ENCODE measurements at places on chromosomes 4 and X.
A peak's percentile ranks its signal among the peaks of the same experiment; 100 is the strongest.

DNA sequence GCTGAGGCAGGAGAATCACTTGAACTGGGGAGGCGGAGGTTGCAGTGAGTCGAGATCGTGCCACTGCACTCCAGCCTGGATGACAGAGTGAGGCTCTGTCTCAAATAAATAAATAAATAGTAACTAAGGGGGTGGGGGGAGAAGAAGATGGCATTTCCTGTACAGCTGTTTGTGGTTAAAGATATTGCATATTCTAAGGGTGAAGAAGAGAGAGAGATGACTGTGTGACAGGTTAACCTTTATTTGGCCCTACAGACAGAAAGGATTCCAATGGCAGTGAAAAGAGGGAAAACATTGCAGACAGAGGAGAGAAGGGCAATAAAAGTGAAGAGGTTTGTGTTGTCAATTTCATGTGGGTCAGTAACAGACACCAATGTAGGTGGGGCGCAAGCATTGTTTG, 9.4 kb downstream of the TASL start:
- peak; percentile 64 for DNase-seq

DNA sequence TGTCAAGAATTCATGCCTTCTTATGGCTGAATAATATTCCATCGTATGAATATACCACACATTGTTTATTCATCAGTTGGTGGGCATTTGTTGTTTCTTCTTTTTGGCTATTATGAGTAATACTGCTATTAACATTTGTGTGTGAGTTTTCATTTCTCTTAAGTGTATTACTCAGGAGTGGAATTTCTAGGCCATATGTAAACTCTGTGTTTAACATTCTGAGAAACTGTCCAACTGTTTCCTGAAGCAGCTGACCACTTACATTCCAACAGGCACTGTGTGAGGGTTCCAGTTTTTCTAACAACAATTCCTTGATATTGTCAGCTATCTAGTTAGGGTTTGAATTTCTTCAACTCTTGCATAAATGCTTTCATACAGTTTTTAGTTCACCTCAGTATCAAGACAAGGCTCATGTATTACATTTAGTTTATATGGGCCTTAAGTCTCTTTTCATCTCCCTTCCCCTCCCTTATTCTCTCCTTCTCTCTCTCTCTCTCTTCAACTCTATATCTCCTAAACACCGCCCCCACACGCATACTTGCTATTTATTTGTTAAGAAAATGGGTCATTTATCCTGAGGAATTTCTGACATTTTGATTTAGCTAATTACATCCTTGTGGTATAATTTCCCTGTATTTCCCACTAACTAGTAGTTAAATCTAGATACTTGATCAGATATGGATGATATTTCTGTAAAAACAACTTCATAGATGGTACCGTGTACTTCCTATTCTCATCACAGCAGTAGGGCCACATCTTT, 77.4 kb downstream of the WDR19 start:
- no peak for DNase-seq

DNA sequence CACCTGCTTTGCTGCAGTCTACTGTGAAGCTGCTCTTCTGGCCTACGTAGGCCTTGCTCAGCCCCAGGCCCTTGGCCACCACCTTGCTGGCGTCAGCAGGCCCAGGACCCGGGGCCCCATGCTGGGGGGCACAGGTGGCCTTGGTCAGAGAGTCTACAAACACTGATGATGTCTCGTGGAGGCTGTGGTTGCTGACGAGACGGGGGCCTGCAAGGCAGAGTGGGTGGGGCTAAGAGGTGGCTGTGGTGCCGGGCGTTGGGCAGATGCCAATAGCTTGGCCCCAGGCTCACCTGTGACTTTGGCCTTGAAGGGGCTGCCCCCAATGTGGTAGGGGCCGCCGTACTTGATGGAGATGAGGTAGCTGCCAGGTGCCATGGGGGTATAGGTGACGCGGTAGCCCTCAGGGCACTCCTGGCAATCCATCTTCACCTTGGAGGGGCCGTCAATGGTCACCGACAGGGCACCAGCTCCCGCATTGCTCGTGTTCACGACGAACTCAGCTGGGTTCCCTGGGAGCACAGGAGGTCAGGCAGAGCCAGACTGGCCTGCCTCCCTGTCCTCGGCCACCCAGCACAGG, 25.0 kb downstream of the FLNA start:
- no peak for DNase-seq

GRCh38 chr4:94960708-94961107, 203.0 kb downstream of the BMPR1B start:
- DNase-seq = no peak

GRCh38 chr4:7787067-7787466, 152.6 kb downstream of the AFAP1 start:
- no peak for DNase-seq

GRCh38 chr4:25454476-25454875, 77.4 kb downstream of the ANAPC4 start:
- no peak for DNase-seq

- DNase-seq = no peak
Observed at GRCh38 chr4:13721894-13722293, 94.4 kb upstream of the BOD1L1 start.

- DNase-seq = peak; percentile 96
Observed at GRCh38 chr4:138392751-138393308, 150.7 kb upstream of the SLC7A11 start.

DNA sequence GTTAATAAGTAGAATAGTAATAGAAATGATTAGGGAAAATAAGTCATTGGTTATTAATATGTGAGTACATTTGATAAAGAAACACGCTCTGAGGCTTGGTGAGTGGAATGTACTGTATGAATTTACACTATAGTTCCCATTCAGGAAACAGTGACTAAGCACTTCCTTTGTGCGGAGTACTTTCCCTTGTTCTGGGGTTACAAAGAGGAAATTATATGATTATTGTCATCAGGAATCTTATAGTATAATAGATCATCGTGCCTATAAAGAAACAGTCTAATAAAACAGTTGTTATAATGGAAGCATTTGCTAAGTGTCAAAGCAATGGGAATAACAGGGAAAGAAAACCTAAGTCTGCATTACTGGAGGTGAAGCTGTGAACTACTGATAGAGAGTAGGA, 138.0 kb downstream of the RPA4 start:
- no peak for DNase-seq

DNA sequence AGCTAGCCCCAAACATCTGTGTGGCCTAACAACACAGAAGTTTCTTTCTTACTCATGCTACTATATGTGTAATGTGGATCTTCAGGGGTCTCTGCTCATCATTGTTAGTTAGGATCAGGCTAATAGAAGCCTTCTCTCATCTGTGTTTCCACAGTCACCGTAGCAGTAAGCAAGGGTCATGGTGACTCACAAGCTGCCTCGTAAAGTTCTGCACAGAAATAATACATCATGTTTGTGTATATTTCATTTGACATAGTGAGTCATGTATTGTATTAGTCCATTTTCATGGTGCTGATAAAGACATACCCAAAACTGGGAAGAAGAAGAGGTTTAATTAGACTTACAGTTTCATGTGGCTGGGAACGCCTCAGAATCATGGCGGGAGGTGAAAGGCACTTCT, 38.7 kb downstream of the SLC4A4 start:
- DNase-seq = no peak

DNA sequence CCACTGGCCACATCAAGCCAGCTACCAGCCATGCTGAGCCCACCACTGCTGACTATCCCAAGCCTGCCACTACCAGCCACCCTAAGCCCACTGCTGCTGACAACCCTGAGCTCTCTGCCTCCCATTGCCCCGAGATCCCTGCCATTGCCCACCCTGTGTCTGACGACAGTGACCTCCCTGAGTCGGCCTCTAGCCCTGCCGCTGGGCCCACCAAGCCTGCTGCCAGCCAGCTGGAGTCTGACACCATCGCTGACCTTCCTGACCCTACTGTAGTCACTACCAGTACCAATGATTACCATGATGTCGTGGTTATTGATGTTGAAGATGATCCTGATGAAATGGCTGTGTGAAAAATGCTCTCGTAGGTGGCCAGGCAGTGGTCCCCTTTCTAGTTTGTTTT, 4.7 kb downstream of the GPR50 start:
- no peak for DNase-seq

DNA sequence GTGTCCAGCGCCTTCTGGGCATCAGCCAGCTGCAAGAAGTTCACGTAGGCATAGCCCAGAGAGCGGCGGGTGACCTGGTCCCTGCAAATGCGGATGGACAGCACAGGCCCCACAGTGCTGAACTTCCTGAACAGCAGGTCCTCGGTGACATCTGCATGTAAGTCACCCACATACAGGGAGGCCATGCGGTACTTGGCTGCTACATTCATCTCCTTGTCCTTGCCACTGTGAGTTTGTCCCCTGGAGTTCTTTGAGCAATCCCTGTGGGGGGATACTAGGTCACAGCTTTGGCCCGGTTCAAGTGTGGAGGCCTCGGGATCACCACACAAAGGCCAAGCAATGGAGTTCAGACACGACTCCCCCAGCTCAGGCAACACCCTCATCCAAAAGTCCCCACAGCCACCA, 776 bp downstream of the PABPC4L start:
- no peak for DNase-seq

DNA sequence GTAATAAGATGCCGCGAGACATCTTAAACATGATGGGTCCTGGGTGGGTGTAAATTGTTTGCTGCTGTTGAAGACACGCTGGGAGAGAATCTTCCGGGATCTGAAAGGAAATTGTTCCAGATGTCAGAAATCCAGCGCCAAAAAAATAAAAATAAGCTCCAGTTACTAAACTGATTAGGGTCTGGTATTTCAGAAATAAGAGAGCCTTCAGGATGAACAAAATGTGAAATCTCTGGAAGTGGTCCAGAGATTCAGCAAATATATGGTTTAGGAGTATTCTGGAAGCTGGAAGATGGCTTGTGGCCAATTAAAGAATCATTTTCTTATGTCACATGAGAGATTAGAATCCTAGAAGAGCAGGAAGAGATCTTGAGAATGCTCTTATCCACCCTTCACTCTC, 75.8 kb upstream of the NHS start:
- no peak for DNase-seq

GRCh38 chrX:51192104-51192503, 140.5 kb upstream of the NUDT10 start:
- no peak for DNase-seq

DNA sequence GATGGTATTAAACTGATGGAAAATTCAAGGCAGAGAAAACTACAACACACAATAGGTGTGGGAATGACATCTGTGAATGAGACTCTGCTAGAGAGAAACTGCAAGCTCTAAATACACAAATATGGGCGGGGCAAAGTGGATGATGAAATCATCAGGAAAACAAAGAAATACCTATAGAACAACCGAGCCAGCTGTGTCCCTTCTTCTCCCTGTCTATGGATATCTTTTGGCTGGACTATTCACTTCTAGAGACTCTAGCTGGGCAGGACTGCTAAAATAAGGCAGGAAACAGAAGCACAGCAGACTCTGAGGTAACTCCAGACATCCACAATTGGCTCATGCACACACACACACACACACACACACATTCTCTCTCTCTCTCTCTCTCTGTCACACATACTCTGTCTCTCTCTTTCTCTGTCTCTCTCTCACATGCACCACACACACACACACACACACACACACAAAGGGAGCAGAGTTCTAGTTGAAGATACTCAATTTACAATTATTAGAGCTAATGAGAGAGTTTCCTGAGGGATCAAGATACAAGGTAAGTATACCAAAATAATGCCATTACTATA, 27.2 kb upstream of the EDNRA start:
- DNase-seq = peak; percentile 3

DNA sequence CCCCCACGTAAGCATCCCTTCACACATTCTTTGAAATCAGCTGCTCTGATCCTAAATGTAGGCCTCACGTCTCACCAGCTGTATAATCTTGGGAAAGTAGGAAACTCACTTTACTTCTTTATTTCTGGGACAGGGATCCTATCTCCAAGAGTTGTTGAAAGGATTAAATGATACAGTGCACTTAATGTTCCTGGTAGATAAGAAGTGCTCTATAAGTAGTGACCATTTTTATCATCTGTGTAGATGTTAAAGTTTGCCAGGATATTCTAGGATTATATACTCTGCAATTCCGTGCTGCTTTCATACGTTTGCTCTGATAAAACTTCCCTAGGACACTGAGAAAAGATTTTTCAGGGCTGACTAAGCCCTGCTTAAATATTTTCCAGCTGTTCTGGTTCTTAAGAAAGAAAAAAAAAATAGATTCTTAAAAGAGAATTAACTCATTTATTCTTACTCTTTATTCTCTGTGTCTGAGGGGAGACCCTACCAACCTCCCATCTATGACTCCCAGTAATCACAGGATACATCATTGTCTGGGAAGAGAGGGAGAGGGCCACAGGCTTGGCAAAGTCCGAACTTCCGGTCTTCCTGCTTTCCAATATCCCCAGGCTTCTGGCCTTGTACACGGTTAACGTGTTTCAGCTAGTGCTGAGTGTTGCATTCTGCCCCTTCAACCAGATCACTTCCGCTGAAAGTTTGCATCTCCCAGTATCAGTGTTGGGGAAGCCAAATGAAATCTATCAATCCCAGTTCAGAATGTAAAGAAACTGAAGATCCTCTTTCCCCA, 269.2 kb downstream of the TRIML1 start:
- no peak for DNase-seq

DNA sequence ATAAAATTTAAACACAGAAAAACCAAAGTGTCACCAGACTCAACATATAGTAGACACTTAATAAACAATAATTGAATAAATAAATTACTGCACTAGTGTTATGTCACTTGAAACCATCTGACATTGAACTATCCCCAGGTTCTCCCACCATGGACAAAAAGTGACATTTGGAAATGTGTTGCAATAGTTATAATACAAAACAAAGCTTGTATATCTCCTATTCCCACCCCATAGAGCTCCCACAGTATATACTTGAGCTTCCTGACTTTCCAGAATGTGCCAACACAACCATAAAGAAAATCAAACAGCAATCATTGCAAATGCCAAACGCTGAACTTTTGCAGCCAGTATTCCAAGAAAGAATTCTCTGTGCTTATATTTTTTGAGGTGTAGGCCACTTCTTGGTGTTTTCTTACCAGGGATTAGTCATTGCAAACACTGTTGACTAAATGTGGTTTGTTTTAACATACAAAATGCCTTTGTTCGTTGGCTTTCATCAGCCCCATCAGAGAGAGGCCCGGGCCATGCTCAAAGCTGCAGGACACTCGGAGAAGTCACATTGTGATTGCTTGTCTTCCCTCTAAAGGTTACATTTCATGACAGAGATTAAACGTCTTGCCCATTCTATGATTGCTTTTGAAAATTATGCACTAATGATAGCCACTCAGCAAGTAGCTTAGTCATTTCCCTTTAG, 33.8 kb downstream of the PPARGC1A start:
- DNase-seq = no peak

GRCh38 chr4:91502365-91502764, 801.4 kb upstream of the GRID2 start:
- no peak for DNase-seq

DNA sequence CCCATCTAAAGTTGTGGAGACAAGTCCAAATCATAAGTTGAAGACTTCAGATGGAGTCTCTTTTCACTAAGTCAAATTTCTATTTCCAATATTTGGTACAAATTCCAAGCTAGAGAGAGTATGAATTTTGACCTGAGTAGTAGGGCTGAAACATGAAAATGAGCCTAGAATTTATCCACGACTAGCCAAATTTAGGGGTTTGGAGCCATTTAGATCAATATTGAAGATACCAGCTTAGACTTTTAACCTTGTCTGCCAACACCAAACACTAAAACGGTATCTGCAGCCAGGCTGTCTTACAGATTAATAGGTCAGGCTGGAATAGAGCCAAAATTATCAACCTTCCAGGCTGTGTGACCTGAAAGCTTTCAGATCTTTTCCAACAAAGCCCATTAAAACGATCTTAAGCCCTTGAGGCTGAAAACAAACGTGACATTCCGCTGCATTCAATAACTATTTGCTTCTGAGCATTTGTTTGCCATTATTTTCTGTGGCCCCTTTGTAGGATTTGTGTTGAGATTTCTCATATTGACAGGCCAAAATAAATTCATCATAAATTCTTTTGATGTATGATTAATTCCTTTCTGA, 268.7 kb upstream of the DKK2 start:
- no peak for DNase-seq

- DNase-seq = no peak
Observed at GRCh38 chr4:69025999-69026387, 70.3 kb upstream of the UGT2B7 start.
